Activated CD4-positive, alpha-beta T cell treated with anti-CD3 and anti-CD28 coated beads, Interleukin-2, Interleukin-6, amounts not matched to agents 100 ng/mL and 50 ng/mL, durations not matched to agents 16 hours and 8 hours (primary cell): ENCODE measurements at places on chromosomes 6 and 20.

- DNase-seq, result no peak
These were observed 187.7 kb downstream of the ASCC3 start for GRCh38 chr6:100693249-100693927.

GRCh38 chr6:54194067-54194466 is 82.8 kb downstream of the MLIP start:
- DNase-seq, result no peak

GRCh38 chr6:25866011-25866410 is 8.0 kb downstream of the SLC17A3 start:
- DNase-seq, result peak; percentile 32

DNA sequence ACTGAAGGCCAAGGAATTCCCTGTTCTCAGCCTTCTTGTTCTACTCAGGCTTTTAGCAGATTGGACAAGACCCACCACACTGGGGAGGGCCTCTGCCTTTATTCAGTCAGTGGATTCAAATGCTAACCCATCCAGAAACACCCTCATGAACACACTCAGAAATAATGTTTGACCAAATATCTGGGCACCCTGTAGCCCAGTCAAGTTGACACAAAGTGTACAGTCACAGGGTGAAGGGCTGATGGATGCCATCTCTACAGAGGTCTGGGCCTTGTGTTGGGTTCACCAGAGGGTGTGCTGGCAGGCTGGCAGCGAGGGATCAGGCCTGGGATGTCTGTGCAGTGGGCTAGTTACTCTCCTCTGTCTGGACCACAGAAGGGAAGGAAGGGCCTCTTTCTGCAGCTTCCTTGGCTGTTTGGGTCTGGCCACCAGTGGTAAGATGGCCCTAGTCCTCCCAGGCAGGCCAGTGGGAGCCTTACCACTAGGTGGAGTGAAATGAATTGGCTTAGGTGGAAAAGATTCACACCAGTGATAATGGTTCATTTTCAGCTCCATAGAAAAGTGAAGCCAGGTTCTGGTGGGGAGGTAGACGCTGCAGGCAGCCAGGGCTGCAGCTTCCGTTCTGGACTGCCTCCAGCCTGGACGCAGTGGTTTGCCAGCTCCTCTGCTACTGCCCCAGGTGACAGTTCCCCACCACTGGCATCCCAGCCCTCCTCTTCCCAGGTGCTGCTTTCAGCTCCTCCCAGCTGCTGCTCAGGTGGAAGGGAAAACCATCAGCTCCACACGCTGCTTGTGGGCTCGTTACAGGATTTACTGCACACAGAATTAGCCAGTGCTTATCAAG is 9.2 kb downstream of the TUBB2A start:
- DNase-seq, result no peak

DNA sequence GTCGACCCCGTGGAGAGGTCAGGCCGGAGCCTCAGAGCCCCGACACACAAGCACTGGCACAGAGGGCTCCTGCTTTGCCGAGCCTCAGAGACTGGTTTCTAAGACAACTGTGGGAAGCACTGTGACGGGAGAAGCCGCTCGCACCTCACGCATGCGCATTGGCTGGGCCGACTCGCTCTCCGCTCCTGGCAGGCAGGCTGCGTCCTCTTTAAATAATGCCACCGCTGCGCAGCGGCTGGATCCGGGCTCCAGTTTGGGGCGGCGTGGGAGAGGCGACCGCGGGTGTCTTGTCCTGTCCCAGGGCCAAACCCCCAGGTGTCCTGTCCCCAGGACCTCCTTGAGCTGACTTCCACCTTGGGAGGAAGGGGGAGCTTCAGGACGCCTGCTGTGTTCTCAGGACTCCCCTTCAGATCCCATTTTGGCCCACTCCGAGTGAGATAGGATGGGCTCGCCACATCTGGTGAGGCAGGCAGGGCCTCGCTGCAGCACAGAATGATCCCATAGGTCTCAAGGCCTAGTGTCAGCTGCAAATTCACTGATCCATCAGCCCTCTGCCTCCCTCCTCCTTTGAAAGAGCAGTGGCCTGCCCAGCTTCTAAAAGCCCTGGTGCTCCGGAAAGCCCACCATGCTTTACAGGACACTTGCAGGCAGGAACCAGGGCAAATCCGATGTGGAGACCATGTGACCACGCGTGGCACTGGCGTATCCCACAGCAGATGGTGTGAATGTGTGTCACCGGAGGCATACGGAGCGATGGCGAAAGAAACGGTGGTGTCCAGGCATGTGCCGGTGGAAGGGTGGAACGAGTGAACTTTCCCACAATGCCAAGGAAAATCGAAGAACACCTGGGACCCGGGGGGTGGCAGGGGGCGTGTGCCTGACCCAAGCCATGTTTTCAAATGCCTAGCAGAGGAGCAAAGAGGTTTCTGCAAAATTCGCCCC is 169.3 kb upstream of the ZNF337 start:
- peak; percentile 81 for DNase-seq

DNA sequence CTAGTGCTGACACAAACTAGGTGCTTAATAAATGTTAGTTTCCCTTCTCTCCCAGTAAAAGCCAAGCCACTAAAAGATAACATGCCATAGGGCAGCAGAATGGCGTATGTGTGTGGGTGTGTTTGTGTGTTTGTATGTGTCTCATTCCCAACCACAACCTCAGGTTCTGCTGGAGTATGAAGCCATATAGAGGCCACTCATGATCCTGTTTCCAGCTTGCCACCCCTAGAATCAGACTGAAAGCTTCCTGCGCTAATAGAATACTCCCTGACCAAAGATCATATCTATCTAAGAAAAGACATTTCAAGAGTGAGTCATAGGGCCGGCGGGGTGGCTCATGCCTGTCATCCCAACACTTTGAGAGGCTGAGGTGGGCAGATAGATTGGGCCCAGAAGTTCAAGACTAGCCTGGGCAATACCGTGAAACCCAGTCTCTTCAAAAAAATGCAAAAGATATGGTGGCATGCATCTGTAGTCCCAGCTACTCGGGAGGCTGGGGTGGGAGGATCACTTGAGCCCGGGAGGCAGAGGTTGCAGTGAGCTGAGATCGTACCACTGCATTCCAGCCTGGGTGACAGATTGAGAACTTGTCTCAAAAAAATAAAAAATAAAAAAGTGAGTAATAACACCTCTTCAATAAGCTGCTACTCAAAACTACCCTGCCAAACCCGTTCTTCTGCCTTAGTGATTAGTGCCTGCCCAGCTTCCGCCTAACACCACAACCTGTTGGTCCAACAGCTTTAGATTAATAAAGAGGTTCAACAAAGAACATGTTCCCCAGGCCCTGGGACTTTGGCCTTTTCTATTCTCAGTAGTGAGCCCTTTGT is 11.8 kb upstream of the SNRPC start:
- DNase-seq, result peak; percentile 15

DNA sequence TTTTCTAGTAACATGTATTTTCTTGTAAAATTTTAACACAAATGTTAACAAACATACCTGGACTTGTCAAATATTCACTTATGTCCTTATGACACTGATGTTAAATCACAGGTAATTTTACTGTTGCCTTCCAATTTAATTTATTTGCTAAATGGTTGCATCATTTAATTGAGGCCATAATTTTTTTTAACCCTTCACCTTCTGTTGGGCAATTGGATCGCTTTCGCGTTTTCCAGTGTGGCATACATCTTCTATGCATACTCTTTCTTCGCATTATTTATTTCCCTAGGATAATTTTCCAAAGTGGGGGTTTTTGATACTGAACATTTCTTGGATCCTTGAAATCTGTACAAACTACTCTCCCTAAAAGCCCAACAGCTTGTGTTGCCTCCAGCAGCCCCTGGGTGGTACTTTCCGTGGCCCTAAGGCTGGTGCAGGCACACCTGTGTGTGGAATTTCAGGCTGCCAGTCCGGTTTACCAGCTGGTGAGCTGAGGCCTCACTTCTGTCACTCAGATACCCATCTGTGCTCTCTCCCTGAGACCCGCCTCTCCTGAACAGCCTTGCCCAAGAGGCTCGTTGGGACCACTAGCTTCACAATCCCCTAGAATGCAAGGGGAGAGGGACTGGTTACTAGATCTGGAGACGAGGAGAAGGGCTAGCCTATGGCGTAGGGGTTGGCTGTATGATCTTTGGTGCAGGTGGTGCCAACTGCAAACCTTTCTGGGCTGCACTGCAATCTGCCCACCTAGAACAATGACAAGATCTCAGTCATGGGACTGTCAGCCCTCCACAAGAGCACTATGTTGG is 11.2 kb upstream of the C20orf144 start:
- DNase-seq, result no peak

GRCh38 chr6:1377526-1377925 is 11.8 kb upstream of the FOXF2 start:
- no peak for DNase-seq

DNA sequence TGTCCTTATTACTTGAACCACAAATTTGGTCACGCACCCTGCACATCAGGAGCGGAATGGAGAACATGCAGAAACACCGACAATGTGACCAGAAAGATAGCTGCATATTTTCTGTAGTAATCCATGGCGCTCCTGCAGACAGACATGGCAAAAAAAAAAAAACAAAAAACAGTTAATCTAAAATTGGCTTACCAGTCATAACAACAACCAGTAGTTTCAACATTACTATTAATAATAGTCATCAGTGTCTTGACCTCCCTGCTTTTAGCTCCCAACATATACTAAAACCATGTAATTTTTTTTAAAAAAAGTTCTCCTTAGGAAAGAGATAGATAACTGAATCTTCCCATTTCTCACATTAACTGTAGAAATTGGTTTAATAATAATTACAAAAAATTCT is 6.8 kb downstream of the CGA start:
- no peak for DNase-seq

DNA sequence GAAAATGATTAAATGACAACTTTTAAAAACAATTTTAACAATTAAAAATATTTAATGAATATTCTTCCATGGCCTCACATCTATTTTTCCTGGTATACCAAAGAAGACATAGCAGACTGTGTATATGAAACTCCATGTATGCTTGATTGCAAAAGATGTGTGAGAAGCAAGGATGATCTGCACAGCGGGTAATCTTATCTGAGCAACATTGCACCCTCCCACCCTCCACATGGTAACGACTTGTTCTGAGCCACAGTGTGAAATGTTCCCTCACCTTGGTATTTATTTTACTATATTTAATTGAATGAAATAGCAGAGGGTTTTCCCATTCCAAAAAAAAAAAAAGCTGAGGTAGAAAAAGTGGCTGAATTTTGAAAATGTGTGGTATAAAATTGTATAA is 204.4 kb downstream of the SYNE1 start:
- no peak for DNase-seq

- no peak for DNase-seq
These were observed 20.6 kb downstream of the KCNQ5 start for GRCh38 chr6:72642435-72642834.

DNA sequence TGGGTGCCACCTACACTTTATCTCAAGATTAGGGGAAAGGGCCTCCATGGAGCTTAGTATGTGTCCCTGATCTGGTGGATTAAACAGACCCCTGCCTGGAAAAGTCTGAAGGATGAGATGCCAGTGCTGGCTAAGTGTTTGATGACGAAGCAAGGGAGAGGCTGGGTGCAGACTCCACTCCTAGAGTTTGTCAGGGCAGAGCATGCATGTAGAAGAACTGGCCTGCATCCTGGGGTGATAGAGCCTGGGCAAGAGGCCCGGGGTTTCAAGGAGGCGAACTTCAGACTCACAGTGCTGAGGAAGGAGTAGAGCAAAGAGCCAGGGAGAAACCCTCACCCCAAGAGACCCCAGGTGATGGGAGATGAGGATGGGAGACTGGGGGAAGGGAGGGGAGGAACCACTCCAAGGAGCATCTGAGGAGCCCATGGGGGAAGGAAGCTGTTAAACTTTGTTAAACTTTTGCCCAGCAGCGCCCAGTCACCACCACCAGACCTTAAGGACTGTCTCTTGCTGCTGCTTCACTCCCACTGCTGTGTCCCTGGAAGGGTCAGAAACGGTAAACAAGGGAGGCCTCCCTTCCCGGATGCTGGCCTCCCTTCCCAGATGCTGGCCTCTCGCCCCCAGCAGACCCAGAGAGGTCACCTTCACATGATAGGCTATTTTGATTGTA is 61.6 kb downstream of the RPRD1B start:
- no peak for DNase-seq

DNA sequence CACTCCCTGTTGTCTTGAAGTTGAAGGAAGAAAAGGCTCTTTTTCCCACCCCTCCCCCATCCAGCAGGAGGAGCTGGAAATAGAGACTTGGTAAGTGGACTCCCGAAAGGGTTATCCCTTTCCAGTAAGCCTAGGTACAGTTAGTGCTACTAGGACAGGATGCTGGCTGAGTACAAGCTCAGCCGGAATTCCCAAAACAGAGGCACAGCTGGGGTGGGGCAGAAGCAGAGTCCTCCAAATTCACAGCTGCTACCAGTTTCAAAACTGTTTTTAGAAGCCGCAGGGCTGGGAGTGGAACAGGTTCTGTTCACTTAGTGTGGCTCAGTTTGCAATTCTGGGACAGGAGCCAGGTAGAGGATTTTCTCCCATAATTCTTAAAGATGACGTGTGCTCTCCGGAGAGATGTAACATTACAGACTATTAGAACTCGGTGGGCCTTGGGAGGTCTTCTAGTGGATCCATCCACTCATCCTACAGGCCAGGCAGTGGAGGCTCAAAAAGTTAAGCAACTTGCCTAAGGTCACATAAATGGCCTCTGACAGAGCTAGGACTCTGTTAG is 19.0 kb upstream of the UTRN start:
- DNase-seq, result no peak

DNA sequence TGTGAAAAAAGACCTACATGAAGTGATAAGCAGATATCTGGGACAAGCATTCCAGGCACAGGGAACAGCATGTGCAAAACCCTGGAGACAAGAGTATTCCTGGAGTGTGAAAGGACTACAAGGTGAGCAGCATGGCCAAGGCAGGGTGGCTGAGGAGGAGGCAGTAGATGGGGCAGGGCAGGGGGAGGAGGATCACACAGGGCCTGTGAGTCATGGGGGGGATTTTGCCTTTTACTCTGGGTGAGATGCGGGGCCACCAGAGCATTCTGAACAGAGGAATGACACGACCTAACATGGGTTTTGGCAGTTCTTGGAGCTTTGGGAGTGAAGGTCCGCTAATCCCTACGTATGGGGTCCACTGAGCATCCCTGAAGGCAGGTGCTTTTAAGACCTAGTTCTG is 69.8 kb upstream of the CCN6 start:
- no peak for DNase-seq

GRCh38 chr6:72525821-72526510 is 95.9 kb upstream of the KCNQ5 start:
- DNase-seq, result no peak

DNA sequence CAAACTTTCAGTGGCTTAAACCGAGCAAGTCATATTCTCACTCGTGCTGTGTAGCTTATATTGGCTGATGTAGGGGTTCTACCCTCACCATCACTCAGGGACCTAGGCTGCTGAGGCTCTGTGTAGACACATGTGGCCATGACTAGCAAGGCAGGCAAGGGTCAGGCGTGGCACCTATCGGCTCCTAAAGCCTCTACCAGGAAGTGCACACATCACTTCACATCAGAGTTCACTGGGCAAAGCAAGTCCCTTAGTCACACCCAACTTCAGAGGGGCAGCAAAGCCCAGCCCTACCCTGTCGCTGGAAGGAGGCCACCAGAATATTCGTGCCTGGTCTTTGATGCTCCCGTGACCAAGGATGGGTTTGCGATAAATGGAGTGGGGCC is 42.9 kb downstream of the PPP1R14C start:
- no peak for DNase-seq
